ENCODE measurements at places on chromosomes 3 and 15. TPM values are rescaled to one million over a fixed set of nuclear protein-coding genes. Genes with fewer than 3 reads are reported as not detected.
A peak's percentile ranks its signal among the peaks of the same experiment; 100 is the strongest.

The MESP2 gene
- 0.84 TPM for total RNA-seq

The KBTBD13 gene
- total RNA-seq = 0.08 TPM

The LINGO1 gene
- total RNA-seq = 1.2 TPM

- no peak for DNase-seq
Measured at GRCh38 chr15:39618063-39618823, 37.4 kb downstream of the THBS1 start.

DNA sequence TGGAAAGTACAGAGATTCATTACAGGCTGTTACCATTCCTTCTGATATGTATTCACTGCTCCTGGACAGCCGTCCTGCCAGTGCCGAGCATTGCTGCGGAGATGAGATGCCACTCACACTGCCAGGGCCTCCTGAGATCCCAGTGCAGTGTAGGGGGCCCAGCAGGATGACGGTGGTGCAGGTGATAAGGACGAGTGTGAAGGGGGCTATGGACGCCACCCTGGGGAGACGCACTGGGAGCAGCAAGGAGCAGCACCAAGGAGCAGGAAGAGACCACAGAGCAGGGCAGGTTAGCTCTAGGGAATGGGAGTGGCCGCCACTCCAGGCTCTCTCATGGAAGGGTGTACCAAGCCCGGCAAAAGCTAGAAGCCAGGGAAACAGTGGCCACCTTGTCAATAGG lies 4.0 kb upstream of the KLF15 start:
- no peak for DNase-seq

GRCh38 chr3:174659511-174659910 lies 199.6 kb upstream of the NAALADL2 start:
- DNase-seq = no peak

The NECTIN3 gene
- total RNA-seq = 44.8 TPM

DNA sequence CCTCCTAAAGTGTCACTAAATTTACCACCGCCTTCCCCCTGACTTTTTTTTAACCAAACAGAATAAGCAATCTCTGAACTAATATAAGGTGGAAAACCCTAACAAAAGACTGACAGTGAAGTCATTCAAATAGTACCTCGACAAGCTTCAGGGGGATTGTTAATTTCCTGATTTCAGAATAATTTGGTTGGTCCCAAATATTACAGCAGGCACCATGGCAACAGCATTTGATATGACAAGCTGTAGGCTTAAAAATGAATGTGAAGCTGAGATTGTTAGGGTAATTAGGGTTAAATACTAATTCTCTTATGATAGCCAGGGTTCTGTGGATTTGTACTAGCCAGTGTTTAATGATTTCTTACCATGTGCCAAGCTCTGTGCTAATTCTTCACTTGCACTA lies 63.5 kb upstream of the GOLGA8B start:
- no peak for DNase-seq

The XCR1 gene
- 0.64 TPM for total RNA-seq

DNA sequence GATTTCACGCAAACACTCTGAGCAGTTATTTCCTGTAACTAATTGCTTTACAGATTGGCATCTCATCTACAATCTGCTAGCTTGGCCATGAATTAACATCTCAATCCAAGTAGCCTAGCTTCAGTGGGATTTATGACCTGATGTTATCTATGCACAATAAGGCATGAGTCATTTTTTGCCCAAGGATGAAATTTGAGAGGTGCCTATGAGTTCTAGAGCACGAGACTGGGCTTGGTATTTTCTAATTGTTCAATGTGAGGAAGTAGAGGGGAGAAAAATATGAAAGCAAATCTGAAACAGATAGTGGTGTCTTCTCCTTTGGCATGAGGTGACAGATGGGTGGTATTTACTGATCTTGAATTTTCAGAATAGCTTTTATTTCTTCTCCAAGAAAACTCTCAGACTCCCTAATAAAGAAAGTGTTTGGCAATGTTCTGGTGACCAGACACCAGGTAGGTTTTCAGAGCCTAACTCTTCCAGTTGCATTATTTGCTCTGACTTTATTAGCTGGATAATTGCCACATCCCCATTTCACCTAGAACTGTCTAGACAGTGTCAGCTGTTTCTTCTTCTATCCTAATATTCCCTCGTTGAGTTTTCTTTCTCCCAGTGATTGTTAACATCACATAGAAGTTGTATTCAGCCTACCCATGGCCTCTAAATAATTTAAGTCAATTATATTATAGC lies 301.0 kb upstream of the UMPS start:
- no peak for DNase-seq

DNA sequence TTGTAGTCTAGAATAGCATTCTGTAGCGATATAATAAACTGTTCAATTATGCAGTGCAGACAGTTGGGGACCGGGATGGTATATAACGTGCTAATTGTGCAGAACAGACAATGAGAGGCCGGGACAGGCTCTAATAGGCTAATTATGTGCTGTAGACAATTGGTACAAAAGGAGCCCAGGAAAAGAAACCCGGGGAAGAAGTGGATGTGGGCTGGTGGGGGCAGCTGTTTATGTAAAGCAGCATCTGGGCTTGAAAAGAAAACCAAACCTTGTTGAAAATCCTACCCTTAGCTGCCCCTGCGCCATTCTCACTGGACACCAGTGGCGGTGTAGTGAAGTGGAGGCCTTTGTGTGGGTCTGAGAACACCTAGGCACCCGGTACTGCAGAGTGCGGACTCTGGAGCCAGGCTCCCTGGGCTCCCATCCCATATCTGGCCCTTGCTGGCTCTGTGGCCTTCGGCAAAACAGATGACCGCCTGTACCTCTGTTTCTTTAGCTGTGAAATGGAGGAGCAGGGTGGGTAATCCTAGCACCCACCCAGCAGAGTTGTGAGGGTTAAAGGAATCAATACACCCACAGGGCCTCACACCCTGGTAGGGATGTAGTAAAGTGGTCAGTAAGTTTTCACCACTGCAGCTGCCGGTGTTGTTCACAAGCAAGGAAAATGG lies 51.5 kb downstream of the CMTM6 start:
- no peak for DNase-seq

- DNase-seq = no peak
Measured at GRCh38 chr15:67416891-67417290, 104.0 kb upstream of the C15orf61 start.

DNA sequence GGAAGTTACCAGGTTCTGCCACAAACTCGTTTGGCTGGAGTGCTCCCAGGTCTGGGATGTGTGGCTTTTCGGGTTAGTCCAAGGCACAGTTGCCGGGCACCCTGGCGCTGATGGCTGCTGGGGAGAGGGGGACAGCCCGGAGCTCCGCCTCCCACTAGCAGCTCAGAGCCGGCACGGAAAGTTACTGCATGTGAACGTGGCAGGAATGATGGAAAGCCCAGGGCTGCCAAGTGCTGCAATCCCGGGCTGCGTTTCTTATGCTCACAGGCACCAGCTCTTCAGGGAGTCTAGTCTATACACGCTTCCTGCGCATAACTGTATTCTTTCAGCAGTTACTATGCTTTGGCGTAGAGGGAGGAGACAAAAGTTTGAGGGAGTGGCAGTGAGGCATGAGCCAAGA lies 141.8 kb upstream of the ICE2 start:
- peak; percentile 36 for DNase-seq

DNA sequence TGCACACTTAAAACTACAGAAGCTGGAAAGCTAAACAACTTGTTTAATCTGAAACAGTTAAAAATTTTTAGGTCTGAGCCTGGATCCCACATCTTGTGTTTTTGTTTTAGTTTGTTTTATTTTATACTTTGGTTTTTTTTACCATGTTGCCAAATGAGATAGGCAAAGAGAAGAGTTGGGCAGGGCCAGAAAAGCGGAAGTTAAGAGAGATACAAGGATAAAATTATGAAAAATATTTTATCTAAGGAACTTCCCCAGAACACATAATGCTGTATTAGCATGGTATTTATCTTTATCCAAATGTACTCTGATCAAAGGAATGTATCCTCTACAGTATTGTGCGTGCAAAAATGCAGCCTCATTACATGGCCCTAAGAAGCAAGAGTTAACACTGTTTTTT lies 50.7 kb downstream of the PROS1 start:
- no peak for DNase-seq

GRCh38 chr3:44125882-44126281 lies 115.8 kb upstream of the TOPAZ1 start:
- DNase-seq = no peak

The CCR1 gene
- total RNA-seq = 1.3 TPM

- no peak for DNase-seq
Measured at GRCh38 chr3:126671521-126671920, 16.6 kb upstream of the TXNRD3 start.

DNA sequence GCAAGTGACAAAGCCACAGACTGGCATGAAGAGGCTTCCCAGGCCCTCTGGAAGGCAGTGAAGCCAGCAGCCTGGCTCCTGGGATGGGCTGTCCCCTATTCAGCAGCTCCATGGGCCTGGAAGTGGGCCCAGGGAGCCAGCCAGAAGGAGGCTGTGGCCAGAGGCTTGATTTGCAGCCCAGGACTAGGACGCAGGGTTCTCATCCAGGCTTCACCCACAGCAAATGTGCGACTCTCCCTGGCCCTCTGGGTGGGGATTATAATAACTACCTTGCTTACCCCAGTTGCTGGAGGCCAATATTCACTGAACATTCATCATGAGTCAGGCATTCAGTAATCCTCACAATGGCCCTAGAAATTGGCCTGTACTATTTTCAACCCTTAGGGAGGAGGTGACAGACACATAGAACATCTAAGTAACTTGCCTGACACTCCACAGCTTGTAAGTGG lies 24.6 kb upstream of the SRP14 start:
- DNase-seq = no peak

- no peak for DNase-seq
Measured at GRCh38 chr3:194964809-194965208, 279.1 kb downstream of the FAM43A start.

The STRIT1 gene
- total RNA-seq = not detected

The CTDSPL2 gene
- 30.1 TPM for total RNA-seq

The DTX3L gene
- total RNA-seq = 43.9 TPM
